Stimulated activated CD8-positive, alpha-beta memory T cell treated with anti-CD3 and anti-CD28 coated beads, Interleukin-12 subunit alpha, Interleukin-12 subunit beta, amount 100 ng/mL, for 1 hour (primary cell): ENCODE measurements at places on chromosomes 2 and 18.

- no peak for DNase-seq
Measured at GRCh38 chr2:319059-319600, 31.2 kb upstream of the ALKAL2 start.

DNA sequence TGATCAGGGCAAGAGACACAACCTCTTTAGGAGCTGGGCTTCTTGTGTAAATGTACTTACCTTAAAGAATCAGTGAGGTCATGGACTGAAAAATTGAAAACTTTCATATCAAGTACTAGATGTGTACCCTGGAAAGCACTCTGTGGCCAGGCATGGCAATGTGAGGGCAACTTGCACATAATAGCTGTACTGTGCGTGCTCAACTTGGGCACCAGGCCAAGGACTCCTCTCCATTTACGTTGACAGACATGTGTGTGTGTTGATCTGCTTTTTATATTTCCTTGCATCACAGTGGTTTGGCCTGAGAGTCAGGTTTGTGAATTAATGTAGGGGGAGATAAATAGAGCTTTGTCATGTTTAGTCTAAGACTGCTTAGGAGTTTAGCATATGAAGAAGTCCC, 669.5 kb upstream of the REG3G start:
- no peak for DNase-seq

- no peak for DNase-seq
Measured at GRCh38 chr2:68767031-68767961, 32.7 kb downstream of the ARHGAP25 start.

DNA sequence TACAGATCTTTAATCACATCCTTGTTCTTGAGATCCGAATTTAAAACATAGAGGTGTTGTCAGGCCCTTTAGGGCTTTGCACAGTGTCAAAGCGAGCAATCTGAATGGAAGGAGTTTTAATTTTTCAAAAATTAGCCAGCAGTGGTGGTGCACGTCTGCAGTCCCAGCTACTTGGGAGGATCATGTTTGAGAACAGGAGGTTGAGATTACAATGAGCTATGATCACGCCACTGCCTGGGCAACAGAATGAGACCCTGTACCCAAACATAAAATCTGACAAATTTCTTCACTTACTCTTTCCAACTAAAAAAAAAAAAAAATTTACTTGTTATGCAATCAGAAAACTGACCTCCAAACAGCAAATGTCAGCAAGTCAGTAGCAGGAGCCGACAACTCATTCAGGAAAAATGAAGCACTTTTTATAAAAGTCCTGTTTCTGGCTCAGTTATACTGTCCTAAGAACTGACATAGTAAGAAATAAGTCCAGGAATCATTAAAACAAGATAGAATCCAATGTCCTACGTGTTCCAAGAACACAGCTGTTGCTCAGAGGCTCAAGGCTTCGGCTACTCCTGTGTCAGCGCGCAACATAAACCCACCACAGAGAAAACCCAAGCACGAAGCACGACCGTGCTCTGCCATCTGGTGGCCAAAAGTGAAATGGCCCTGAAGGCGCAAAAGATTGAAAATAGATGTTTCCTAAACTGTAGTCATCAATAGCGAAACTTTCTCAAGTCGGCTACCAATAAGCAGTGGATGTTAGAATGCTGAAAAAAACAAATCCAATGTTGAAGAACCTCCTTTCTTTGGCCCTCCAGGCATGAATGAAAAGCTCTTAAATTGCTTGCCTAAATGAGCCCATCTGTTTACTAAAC, 138.1 kb downstream of the INO80D start:
- DNase-seq, result peak; percentile 42

DNA sequence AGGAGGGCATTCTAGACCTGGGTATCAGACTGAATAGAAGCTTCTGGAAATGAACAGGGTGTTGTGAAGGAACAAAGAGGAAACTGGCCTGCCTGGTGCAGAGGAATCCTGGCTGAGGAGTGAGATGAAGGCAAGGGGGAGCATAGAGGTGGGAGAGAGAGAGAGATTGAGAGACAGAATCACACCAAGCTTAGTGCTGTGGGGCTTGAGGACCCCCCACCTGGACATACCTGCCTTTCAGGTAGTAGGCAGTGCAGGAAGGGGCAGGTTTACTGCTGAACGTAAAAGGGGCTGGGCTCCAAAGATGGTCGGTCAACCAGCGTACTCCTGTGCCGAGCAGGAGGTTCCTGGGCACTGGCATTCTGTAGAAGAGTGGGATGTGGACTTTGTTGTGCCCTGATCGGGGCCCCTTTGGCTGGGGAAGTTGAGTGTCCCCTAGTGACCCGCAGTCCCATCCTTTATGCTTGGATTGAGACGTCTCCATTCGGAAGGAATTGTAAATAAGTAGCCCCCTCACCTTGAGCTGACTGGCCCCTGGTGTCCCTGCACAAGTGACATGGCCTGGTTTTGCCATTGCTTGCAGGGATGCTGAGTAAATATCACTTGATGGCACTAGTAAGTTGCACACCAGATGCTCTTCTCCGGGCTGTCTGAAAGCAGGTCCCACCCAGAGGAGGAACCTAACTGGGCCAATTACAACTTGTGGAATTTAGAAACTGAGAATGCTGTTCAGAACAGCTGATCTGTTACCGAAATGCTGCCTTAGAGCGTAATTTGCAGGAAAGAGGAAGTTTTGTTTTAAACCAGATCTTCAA, 1.4 kb downstream of the UBE2F start:
- peak; percentile 9 for DNase-seq

DNA sequence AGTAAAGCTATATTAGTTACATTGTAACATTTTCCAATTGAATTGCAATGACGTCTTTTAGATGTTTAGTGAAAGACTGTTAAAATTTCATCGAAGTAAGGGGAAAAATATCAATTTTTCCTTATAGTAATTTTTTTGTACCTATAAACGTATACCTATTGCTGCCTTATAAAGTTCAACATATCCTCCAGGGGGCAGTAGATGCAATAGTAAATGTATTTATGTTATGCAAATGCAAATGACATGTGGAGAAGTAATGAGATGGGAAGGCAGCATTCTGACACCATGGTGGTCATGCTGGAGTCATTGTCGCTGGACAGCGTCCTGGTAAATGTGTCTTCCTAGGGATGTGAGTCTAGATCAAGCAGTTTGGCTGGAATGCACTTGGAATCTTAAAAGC, 38.7 kb downstream of the MSTN start:
- no peak for DNase-seq

- no peak for DNase-seq
Measured at GRCh38 chr2:149164296-149164695, 125.8 kb downstream of the LYPD6B start.

DNA sequence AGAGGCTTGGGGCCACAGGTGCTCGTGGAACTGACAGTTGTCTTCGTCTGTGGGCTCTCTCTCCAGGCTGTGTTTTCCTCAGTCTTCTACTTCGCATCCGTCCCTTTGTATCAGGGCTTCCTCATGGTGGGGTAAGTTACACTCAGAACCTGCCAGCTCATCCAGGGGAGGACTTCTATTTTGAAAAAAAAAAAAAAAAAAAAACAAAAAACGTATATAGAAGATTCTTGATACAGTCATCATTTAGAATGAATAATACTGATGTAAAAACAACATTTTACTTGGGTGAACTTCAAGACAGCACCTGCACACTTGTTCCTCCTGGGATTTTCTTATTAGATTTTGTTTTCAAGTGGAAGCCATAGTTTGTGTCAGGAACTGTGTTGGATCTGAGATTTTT, 47.7 kb upstream of the NFATC1 start:
- no peak for DNase-seq

- no peak for DNase-seq
Measured at GRCh38 chr2:174788291-174788929, 24.1 kb upstream of the CHRNA1 start.

- no peak for DNase-seq
Measured at GRCh38 chr18:9280849-9281248, 53.7 kb upstream of the TWSG1 start.

GRCh38 chr2:9775999-9776712, 67.1 kb upstream of the TAF1B start:
- DNase-seq, result no peak

- no peak for DNase-seq
Measured at GRCh38 chr2:66579186-66580126, 144.5 kb downstream of the MEIS1 start.

DNA sequence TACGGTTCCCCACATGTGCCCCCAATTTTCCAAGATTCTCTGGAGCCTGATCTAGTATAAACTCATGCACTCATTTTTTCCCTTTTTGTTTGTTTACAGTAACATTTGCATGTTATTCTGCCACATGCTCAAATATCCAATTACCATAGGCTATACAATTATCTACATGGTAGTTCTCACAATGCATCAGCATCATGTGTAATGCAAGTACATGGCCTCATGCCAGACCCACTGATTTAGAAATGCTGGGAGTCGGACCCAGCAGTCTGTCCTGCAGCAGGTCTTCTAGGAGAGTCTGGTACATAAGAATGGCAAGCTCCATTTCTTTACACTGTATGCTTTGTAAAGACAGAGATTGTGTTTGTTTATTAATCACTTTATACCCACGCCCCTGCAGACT, 107.7 kb downstream of the CBLN2 start:
- DNase-seq, result no peak

DNA sequence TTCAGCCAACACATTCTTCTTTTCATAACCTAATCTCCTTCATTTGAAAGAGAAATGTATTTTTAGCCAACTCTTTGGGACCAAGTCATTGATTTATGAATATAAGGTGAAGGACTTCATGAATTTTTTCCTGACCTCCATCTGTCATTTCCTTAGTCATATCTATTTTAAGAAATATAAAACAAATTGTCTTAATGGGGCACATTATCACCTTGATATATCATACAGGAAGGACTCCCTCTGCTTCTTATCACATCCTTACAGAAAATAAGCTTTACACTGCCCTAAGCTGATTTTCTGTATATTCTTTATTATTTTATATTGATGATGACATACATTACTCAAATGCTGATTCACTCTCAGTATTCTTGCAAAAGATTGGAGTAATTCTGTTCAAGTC, 1076.2 kb downstream of the TDRD15 start:
- no peak for DNase-seq

GRCh38 chr18:49645841-49646351, 84.0 kb downstream of the LIPG start:
- no peak for DNase-seq

DNA sequence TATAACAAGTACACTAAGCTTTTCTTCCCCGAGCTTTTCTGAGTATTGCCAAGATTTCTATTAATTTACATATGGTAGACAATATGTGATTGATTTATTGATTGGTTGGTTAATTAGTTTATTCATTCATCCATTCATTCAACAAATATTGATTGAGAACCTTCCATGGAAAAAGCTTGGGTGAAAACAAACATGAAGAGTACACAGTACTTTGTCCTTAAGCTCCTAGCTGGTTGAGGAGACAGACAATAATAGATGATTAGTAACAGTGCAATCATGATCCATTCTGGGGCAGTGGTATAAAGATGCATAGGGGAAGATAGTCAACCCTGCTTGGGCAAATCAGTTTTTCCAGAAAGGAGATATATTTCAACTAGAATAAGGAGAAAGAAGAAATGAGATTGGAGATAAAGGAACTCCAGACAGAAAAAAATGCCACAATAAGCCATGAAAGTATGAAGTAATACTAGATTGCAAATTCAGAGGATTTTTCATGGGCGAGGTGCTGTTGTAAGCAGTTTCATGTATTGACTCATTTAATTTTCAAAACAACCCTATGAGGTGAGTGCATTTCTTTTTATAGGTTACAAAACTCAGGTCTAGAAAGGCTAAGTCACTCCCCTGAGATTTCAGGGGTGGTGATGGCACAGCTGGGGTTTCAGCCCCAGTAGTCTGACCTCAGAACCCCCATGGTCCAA, 129.5 kb downstream of the RND3 start:
- DNase-seq, result no peak

DNA sequence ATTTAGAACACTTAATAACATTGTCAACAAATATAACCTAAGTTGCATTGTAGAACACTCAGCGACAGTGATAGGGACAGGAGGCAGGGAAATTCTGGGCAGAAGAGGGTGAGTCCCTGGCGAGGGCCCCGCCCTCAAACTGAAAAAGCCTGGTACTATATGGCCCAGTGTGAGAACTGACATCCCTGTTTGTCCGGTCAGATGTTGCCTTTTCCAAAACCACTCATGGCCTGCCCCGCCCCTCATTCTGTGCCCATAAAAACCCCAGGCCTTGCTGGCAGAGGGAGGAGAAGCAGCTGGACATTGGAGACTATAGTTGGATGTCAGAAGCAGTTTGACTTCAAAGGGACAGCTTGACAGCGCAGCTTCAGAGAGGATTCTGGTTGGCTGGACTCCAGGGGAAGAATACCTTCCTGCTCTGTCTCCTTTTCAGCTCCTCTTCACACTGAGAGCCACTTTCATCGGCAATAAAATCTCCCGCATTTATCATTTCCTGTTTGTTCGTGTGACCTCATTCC, 47.0 kb downstream of the FAM117B start:
- no peak for DNase-seq

- no peak for DNase-seq
Measured at GRCh38 chr2:218188528-218188927, 21.8 kb upstream of the CXCR1 start.

GRCh38 chr18:35477974-35478373, 19.8 kb downstream of the INO80C start:
- DNase-seq, result no peak
